Hematopoietic multipotent progenitor cell treated with erythropoietin and hydrocortisone succinate and interleukin-3 and kit ligand, for 17 days (in vitro differentiated cells): ENCODE measurements at places on chromosomes 2 and 18.

GRCh38 chr18:3790703-3791102, 340.7 kb downstream of the TGIF1 start:
- DNase-seq = no peak

DNA sequence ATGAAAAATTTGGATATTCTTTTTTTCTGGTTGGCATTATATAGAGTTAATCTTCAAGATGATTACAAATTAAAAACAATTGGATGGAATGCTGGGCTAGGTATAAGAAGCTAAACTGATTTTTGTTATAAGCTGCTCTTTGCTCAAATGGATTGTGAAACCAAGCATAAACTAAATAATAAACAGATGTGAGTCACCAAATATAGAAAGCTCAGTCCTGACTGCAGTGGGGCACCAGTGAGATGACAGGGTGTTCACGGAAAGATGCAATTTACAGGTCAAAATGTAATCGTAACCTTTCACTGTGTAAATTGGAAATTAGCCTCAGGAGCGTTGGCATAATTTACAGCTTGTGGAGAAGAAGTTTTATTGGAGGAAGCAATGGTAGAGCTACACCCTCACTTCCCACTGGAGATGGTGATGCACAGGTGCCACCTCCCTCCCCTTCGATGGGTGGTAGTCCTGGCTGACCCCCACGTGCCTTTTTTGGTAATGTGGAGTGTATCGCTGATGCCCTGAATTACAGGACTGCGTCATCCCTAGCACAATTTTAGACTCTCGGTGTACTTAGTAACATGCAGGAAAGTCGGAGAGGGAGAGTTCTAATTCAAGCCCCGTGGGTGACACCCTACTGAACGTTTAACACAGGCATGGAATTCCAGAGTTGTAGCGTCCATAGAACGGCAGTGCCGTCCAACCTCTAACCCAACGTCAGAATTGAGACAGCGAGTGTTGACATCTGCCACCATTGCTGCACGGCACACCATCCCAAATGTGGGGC, 73.9 kb upstream of the NFATC1 start:
- no peak for DNase-seq

GRCh38 chr2:179837408-179837807, 24.0 kb downstream of the ZNF385B start:
- DNase-seq = no peak

DNA sequence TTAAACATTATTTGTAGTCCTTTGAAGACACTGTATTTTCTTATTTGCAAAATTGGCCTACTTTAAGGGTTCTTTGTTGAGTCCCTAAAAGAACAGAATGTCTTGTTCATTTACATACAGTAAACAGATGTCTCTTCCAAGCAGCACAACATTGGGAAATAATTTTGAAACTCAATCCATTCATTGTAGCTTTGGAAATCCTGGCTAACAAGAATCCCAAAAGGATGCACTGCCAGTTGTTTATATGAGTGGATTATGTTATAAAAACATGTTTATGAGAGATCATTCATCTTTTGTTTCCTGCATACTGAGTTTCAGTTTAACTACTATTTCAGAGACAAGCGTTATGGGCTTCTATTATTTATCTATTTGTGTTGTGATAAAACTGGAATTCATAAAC, 499.3 kb downstream of the PID1 start:
- no peak for DNase-seq

DNA sequence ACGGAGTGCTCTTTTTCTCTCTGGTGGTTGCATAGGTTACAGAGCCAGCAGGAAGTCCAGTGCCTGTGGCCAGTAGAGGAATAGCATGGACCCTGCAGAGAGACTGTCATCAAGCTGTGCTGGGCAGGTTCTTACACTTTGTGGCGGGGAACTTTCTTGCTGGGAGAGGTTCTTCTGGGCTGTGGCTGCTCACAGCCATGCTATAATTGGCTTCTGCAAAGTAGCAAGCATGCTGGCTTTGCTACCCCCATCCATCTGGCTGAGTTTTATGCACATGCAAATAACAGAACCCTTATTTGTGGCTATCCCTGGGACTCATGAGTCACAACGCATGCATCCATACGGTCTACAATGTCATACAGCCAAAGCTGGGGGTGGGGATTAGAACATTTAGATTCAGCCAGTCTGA, 68.9 kb downstream of the PLCL1 start:
- DNase-seq = no peak

GRCh38 chr2:146771531-146771930, 1073.3 kb upstream of the ACVR2A start:
- no peak for DNase-seq

DNA sequence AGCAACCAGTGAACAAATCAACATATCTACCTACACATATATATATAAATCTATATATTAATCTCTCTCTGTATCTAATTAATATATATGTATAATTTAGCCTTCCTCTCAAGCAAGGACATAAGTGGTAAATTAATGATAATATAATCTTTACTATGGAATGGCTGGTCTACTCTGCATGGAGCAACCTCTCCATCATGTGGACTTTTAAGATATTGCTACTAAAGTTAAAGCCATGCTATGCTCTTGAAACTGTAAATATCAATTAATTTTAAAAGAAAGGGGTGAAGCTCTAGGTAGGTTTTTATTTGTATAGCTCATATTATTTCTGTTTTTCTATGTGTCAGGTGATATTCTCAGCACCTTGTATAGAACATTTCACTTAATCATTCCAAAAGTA, 147.0 kb downstream of the PPP1R1C start:
- no peak for DNase-seq

DNA sequence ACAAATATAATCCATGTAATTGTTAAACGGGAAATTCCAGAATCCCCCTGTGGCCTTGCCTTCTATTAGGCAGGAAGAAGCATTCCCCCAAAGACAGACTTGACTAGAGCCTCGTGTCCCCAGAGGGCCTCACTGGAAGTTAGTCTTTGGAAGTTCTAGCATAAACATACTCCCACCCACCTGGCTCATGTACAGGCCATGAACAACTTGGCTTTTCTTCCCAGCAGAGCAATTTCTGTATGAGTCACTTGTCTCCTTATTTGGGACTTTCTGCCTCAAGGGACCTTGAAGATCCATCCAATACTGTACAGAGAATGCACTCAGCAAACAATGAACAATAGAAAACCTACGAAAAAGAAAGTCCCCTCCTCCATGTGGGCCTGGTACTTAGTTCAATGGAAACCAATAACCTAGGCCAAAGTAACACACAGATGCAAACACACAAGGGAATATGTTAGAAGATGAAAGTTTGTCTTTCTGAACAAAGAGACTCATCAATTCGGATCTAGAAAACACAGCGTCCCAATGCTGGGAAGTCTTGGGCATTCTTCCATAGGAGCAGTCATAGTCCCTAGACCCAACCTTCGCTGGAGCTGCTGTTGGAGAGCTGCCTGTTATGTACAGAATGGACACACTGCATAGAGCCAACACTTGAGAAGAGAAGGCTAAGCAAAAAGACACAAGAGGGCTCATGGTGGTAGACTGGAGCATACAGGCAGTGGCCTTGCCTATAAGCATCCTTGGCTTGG, 303.5 kb downstream of the HRH4 start:
- no peak for DNase-seq

DNA sequence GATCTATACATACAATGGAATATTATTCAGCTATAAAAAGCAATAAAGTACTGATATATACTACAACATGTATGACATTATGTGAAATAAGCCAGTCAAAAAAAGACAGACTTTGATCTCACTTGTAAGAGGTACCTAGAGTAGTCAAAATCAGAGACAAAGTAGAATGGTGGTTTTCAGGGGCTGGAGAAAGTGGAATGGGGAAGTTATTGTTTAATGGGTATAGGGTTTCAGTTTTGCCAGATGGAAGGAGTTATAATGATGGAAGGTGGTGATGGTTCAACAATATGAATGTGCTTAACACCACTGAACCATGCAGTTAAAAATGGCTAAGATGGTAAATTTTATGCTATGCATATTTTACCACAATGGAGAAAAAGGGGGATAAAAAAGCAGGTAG, 6.3 kb downstream of the COBLL1 start:
- DNase-seq = no peak

DNA sequence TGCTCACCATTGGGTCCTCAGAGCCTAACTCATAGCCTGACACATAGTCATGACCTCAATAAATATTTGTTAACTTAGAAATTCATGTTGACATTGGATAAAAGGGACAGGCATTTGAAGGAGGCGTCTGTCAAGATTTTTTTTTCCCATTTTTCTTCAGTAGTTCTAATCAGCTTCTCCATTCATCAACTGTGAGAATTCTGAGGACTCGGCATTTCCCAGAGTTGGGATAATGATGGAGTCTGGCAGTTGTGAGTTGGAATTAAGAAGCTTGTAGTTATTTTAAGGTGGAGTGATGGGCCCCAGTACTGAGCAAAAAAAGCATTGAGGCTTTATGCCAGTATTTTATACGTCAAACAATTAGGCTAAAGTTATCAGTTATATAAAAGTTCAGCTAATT, 4.6 kb downstream of the SPATS2L start:
- DNase-seq = no peak

DNA sequence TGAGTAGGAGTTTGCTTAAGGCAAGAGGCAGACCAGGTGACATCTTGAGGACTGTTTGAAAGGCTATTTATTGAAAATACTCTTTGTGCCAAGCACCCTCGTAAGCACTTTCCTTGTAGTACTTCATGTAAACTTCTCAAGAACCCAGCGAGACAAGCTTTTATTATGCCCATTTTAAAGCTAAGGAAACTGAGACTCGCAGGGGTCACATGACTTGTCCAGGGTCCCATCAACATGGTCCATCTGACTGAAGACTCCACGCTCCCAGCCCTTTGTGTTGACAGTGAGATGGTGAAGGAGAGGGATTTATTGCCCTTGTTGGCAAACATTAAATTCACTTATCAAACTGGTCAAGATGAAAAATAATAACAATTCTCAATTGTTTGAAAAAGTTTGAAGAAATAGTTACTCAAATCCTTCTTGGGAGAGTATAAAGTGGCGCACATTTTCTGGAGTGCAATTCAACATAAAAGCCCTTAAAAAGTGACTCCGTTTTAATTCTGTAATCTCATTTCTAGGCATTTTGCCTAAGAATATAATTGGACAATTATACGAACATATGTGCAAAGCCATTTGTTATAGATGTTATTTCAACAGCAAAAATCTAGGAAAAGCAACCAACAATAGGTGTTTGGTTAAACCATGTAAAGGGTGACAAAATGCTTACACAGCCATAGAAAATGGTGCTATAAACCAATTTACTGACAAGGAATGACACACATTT, 270.5 kb upstream of the NCKAP5 start:
- no peak for DNase-seq

DNA sequence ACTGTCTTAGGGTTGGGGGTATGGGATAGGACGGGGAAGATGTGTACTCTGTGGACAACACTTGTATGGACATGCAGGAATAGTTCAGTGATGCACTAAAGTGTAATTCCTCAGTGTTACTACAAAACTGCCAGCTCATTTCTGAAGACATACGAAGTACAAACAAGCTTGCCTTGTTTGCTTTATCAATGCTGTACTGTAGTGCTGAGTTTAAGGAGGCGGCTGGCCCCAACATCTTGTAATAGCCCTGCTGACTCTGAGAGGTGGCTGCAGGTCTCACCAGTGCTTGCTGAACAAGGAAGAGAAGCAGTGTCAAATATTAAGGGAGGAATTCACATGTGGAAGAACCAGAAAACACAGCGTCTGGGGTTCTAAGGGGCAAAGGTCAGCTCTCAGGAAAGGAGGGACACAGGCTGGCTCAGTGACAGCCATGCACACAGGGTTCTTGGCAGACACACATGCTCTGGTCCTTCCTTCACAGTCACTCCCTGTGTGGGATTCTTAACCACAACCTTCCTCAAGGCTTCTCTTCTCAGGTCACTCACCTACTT, 39.8 kb upstream of the EVA1A start:
- DNase-seq = no peak

DNA sequence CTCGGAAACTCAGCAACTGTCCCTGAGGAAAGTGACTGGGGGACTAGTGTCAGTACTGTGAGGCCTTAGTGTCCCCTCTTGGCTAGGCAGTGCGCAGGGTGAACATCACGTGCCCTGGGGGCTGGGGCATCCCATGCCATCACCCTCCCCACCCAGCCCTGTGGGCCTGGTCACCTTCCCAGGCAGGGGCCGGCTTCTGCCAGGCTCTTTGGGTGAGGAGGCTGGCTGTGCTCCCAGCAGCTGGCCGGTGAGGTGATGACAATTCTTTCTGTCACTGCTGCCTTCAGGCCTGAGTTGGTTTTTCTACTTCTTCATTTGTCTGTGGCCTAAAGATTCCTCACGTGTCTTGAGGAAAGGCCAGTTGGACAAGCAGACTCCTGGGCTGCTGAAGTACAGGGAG, 180.8 kb downstream of the KLHL29 start:
- DNase-seq = no peak

- DNase-seq = no peak
Measured at GRCh38 chr2:220353897-220354296, 726.5 kb downstream of the SLC4A3 start.

DNA sequence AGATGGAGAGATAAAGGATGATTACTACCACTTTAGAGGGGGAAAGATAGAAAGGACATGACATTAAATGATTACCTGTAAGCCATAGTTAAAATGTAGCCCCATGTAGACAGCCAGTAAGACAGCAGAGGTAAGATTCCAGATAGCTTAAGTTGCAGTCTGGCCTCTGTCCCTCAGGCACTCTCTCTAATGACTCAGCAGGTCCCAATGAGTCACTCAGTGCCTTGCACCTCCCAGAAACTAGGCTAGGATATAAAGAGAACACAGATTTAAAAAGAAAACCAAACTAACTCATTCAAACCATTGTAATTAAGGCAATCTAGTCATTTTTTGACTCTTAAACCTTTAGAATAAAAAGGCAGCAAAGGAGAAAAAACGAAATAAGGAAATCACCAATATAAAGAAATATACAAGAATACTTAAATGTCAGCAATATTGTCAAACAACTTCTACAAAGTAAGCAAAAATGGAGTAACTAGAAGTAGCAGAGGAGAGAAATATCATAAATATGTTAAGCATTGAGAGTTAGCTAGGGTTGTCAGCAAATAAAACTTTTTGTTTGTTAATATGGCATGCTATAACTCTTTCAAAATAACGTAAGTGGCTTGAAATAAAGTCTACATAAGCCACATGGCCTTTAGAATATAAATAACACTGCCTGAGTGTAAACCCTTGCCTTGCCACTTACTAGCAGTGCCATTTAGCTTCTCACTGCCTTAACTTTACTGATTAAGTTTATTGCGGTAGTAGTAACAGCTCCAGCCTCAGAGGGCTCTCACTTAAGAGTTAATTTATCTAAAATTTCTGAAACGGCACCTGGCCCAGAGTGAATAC, 48.5 kb downstream of the SOCS6 start:
- no peak for DNase-seq
